Nucleus accumbens (tissue), 56 donors: ENCODE measurements at places on chromosomes 4 and X.

GRCh38 chrX:149717803-149718202 is 5.9 kb downstream of the MAGEA11 start:
- no peak for DNase-seq

- no peak for DNase-seq
Measured at GRCh38 chrX:119424999-119425398, 25.9 kb downstream of the SLC25A43 start.

- no peak for DNase-seq
Measured at GRCh38 chrX:15680401-15680800, 15.8 kb upstream of the CLTRN start.

GRCh38 chrX:38233891-38234667 is 13.4 kb upstream of the SRPX start:
- DNase-seq = no peak

DNA sequence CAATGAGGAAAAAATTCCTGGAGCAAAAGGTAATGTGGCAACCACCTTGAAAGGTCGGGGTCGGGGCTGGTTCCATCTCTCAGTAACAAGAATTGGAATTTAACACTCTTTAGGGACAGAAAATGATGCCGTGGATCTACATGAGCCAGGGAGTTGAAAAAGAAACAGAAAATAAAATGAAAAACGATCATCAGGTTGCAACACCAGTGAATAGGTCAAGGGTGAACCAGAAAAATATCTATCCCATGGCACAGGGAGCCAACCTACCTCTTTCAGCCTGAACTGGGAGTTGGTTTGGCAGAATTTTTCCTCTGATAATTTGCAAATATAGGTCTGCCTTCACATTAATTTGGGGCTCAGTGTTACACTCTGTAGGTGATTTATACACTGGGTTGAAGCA is 93.7 kb downstream of the C4orf33 start:
- DNase-seq = no peak

- DNase-seq = no peak
Measured at GRCh38 chr4:158786955-158787354, 18.1 kb downstream of the FNIP2 start.

GRCh38 chr4:167966143-167966542 is 126.2 kb upstream of the ANXA10 start:
- DNase-seq = no peak

DNA sequence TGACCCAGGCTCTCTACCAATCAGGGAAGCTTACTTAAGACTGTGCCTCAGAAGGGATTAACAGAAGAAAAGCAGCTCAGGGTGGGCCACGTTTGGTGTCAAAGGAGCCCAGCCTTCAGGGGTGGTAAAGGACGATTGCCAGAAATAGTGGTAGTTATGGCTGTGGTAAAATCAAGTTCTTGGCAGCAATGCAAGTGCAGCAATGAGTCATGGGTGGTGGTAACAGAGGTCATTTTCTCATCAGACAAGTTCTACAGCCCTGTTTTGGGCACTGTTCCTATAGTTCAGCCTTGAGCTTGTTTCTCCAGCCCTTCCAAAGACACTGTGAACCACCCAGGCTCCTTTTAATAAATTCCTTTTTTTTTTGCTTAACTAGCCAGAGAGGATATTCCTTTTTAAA is 120.3 kb downstream of the EFHC2 start:
- no peak for DNase-seq

DNA sequence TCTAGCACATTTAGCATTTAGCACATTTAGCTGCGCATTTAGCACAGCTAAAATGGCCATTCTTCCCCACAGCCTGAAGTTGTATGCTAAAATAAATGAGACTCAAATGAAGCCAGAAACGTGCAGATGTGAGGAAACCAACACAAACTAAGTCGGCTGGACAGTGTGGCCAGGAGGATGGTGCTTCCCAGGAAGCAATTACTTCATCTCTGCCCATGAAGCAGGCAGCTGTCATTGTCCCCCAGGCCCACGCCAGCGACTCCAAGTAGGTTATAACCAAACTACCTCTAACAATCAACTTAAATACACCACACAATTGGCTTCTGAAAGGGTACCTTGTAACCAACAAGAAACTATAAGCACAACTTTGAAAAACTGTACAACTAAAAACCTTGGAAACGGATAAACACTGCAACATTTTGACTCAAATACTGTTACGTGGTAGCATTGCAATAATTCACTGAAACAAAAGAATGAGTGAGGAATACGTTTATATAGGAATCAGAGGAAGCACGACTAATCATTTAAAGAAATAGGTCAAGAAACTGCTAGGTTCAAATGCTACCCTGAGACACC is 39.2 kb downstream of the AFAP1 start:
- DNase-seq = no peak

GRCh38 chr4:186554914-186555827 is at the start of gene MTNR1A:
TSS of gene MTNR1A (minus strand) at chr4:186555567. CDS start at chr4:186555365, 202 bp downstream.
- no peak for DNase-seq

DNA sequence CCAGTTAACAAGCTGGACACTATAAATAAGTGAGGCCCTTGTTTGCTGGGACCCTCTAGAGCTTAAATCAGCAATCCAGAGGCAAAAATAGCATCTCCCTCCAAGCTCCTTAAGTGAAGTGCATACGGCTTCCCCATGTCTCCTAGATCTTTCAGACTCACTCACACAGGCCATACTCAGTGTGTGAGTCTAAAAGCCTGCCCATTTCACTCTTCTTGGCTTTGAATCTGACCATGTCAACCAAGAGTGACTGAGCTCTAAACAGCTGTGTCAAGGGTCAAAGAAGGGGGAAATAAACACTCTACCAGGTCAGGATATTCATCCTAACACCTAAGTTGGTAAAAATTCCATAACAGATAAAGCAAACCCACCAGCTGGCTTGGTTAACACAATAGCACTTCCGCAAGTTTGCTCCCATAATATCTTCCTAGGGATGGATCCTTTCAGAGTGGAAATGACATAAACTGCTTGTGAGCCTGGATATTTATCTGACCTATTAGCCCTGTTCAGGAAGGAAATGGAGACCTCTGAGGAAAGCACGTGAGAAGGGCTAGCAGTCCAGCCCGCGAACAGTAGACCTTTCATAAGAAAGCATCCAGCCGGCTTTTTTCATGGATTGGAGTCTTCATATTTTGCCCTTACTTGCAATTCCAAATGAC is 65.6 kb downstream of the MID1 start:
- no peak for DNase-seq

DNA sequence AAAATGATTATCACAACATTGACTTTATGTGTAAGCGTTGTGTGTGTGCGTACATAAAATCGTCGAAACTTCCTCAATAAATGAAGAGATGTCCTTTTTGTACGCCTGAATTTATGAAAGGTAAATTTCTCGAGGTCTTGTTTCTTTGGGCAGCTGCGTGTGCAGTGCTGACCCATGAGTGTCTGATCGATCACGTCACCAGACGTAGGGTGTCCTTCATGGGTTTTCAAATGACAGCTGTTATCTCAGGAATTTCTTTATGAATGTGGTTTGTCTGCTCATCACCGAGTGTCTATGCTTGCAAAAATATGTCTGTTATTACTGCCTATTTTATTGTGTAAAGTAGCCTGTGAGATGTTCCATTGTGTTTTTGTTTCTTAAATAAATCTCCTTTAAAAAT is 67.7 kb upstream of the GPR78 start:
- DNase-seq = no peak

GRCh38 chr4:8277356-8278008 is 7.9 kb downstream of the HTRA3 start:
- no peak for DNase-seq

DNA sequence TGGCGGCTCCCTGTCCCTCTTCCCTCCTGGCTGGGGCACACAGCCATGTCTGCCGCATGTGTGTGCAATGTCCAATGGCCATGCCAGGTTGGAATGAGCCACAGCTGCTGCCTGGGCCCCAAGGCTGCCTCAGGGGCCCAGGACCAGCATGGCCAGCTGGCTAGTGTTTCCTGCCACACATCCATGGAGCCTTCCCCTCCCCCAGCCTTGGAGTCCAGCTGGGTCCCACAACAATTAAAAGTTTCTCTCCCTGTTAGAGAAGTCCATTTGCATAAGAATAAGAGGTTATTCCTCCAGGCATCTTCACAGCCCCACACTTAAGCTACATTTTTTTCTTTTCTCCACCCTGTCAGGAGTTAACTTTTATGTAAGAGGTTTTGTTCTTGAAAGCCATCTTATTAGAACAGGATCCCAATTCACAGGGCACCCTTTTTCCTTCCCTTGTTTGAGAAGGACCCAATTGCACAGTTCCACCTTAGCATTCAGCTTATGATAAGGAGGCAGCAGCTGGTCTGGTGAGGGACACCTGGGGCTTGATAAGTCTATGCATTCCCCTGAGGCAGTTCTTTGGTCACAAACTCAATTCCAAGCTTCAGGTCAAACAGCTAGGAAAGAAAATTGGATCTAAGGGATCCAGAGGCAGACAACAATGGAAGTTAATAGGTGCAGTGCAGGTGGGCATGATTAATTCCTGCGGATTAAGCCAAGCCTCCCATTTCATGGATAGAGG is 963.3 kb upstream of the GRIA3 start:
- no peak for DNase-seq

DNA sequence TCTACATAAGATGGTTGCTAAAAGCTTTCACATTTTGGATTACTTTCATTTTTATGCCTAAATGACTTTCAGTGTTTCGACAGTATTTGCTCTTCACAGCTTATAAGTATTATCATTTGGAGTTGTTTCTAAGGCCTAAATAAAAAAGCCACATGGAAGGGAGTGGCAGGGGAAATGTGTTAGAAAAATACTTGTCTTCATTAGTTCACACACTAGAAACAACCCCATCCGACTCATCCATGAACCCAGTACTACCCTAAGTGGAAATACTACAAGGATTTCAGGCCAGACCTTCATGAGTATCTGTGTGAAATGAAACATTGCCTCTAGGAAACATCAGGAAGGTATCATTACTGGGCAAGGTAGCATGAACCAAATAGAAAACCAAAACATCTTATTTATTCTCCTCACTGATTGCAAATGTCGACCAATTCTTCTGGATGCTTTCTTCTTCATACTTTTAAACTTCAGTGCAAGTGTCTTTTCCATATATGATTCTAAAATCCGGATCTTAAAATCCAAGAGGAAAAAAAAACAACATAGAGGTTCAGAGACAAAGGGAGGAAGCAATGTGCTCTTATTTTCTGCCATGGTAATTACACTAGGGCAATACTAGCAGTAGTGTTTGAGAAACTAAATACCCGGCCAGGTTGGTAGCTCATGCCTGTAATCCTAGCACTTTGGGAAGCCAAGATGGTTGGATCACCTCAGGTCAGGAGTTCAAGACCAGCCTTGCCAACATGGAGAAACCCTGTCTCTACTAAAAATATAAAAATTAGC is 349.4 kb downstream of the ARHGAP24 start:
- DNase-seq = no peak

GRCh38 chrX:68193786-68194185 is 239.5 kb downstream of the OPHN1 start:
- no peak for DNase-seq

DNA sequence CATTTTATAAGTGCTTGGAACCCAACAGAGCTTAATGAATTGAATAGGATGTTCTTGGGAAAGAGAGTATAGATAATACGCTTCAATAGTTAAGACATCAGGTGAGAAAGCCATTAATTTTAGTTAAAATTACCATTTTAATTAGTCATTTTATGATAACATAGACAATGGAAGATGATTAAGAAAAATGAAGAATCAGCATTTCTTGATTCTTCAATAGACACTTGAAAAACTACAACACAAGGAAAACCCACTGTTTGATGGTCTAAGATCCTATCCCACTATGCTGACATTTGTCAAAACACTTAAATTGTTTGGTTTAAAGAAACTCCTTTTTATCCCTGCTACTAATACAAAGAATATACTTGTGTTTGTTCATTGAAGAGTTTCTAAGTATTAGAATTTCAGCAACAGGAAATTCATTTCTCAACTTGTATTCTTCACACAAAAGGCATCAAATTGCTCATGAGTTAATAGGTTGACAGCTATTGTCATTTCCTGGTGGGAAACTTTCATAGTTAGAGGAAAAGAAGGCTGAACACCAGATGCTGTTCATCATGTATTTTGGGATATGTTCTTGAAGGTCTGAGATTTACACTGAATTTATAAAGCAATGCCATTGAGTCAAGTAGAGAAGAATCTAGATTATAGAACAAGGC is 9.6 kb upstream of the CXCL2 start:
- no peak for DNase-seq

GRCh38 chrX:10187421-10187820 is 30.6 kb downstream of the CLCN4 start:
- DNase-seq = no peak

DNA sequence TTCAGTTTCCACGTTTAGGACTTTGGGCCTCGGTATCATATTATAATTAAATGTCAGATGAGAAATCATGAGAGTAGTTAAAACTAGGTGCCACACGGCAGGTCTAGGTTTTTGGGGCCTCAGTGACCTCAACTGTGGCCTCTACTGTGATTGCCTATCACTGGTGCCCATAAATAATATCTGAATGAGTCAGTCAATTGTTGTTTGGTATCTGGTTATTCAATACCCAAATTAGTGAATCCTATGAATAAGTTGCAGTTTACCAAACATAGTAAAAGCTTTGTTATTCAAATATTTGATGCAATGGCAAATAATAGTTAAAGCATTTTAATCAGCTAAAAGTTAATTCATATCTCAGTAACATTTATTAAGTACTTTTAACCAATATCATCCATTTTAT is 188.8 kb downstream of the PPP3CA start:
- no peak for DNase-seq

GRCh38 chr4:16652732-16653305 is 245.6 kb downstream of the LDB2 start:
- no peak for DNase-seq

- DNase-seq = no peak
Measured at GRCh38 chr4:59770601-59771264, 1429.4 kb upstream of the ADGRL3 start.

- DNase-seq = no peak
Measured at GRCh38 chrX:12681047-12681446, 110.2 kb upstream of the PRPS2 start.

GRCh38 chr4:24862073-24862751 is 50.6 kb downstream of the CCDC149 start:
- DNase-seq = no peak

- no peak for DNase-seq
Measured at GRCh38 chr4:169397762-169398161, 127.0 kb upstream of the SH3RF1 start.

DNA sequence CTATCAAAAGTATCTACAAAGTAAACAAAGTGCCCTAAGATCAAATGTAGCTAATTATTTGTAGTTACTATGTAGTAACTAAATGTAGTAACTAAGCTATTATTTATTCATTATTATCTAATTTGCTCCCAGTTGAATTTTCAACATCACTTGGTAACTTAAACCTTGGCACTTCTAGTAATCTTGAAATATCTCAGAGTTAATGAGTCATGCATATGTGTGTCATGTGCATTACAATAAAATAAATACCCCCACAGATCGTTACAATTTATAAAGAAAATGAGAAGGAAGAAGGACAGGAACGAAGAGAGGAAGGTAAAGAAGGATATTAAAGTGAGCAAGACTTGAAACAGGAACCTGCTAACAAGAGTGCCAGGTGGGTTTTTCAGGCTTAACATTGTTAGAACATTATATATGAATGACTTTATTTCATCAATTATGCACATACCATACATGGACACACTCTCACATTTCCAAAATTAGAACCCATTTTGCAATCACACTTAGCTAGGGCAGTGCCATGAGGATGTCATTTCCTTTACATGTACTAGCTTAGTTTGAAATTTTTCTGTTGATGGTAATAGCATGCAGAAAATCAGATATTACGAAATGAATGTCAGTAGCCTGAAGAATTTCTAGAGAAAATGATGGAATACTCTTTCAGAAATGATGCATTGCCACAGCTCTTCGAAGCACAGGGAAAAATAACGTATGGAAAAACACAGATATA is 1670.4 kb upstream of the AGA start:
- DNase-seq = no peak
